Regular cardiac myocyte (primary cell): ENCODE measurements at places on chromosomes 3 and 15. TPM values are rescaled to one million over a fixed set of nuclear protein-coding genes. Genes with fewer than 3 reads are reported as not detected.

Gene GALNT15
- total RNA-seq = 4.0 and 27.1 TPM in 2 replicates

Gene NUP210
- total RNA-seq = under 0.01 and 0.38 TPM in 2 replicates

Gene MYZAP
- total RNA-seq = not detected in 2 replicates

Gene GHSR
- total RNA-seq = not detected in 2 replicates

Gene LTF
- 0.38 and 2.0 TPM in 2 replicates for total RNA-seq

Gene ARPP21
- total RNA-seq = 2.0 and 6.5 TPM in 2 replicates

Gene PLS1
- total RNA-seq = 2.3 and 2.5 TPM in 2 replicates

Gene GOLGA8N
- 1.3 and 9.3 TPM in 2 replicates for total RNA-seq

Gene C3orf22
- not detected in 2 replicates for total RNA-seq

Gene STAC
- 26.2 and 44.7 TPM in 2 replicates for total RNA-seq

Gene SUCNR1
- 6.5 and 6.7 TPM in 2 replicates for total RNA-seq

Gene TMEM266
- not detected in 2 replicates for total RNA-seq

Gene SI
- total RNA-seq = not detected in 2 replicates

Gene GNAT1
- not detected in 2 replicates for total RNA-seq

Gene KNG1
- not detected in 2 replicates for total RNA-seq

Gene RHCG
- total RNA-seq = under 0.01 TPM in 2 replicates

Gene GOLGA8R
- 1.9 and 4.8 TPM in 2 replicates for total RNA-seq

Gene CCDC54
- total RNA-seq = not detected in 2 replicates

Gene SERPINI1
- 2.9 and 13.5 TPM in 2 replicates for total RNA-seq

Gene CLDN16
- 0.38 and 0.56 TPM in 2 replicates for total RNA-seq

Gene CYP1A2
- total RNA-seq = not detected in 2 replicates

Gene PTX3
- total RNA-seq = 1,917 and 2,581 TPM in 2 replicates

Gene PRRT3
- 1.2 and 2.0 TPM in 2 replicates for total RNA-seq

Gene IL5RA
- not detected in 2 replicates for total RNA-seq

Gene TUSC7
- not detected in 2 replicates for total RNA-seq

Gene SLC12A8
- 4.0 and 12.4 TPM in 2 replicates for total RNA-seq

Gene CD276
- total RNA-seq = 95.3 and 102 TPM in 2 replicates

Gene ANKRD63
- total RNA-seq = not detected in 2 replicates

Gene SLC12A1
- under 0.01 TPM in 1 of 2 replicates, not detected in the other for total RNA-seq

Gene WWTR1
- 24.0 and 63.8 TPM in 2 replicates for total RNA-seq

Gene SPRED1
- 58.6 and 80.3 TPM in 2 replicates for total RNA-seq

Gene PPIB
- total RNA-seq = 1,403 and 1,545 TPM in 2 replicates

Gene NEO1
- 5.6 and 13.5 TPM in 2 replicates for total RNA-seq

Gene C3orf62
- 0.28 and 0.96 TPM in 2 replicates for total RNA-seq

Gene FANCD2
- 6.2 and 31.2 TPM in 2 replicates for total RNA-seq

Gene P2RY14
- total RNA-seq = under 0.01 and 0.28 TPM in 2 replicates

Gene AP3S2
- 46.8 and 75.0 TPM in 2 replicates for total RNA-seq

Gene SLC51A
- not detected in 2 replicates for total RNA-seq

Gene CADM2
- total RNA-seq = 0.85 TPM in 1 of 2 replicates, not detected in the other

Gene BSN
- under 0.01 TPM in 2 replicates for total RNA-seq

Gene TRAT1
- not detected in 2 replicates for total RNA-seq

Gene SRGAP3
- 2.5 and 9.3 TPM in 2 replicates for total RNA-seq

Gene PRTG
- total RNA-seq = 1.9 and 2.3 TPM in 2 replicates

Gene IQCF2
- not detected in 2 replicates for total RNA-seq

Gene CNTN6
- total RNA-seq = under 0.01 and 0.28 TPM in 2 replicates

Gene ACKR4
- total RNA-seq = 0.96 and 6.8 TPM in 2 replicates

Gene UBL7
- 31.6 and 40.3 TPM in 2 replicates for total RNA-seq

Gene IL20RB
- 0.38 and 1.1 TPM in 2 replicates for total RNA-seq

Gene INSYN1
- 1.5 and 1.7 TPM in 2 replicates for total RNA-seq

Gene SCAANT1
- not detected in 2 replicates for total RNA-seq

Gene HTR3E
- not detected in 2 replicates for total RNA-seq

Gene ZDHHC19
- total RNA-seq = not detected in 2 replicates

Gene MDFIC2
- 0.19 TPM in 1 of 2 replicates, not detected in the other for total RNA-seq

Gene GP9
- total RNA-seq = not detected in 2 replicates

Gene SAMD7
- total RNA-seq = not detected in 2 replicates

Gene GLDN
- total RNA-seq = 1.2 and 1.4 TPM in 2 replicates

Gene HSPBAP1
- total RNA-seq = 4.2 and 8.7 TPM in 2 replicates

Gene UBAP1L
- 0.96 and 1.1 TPM in 2 replicates for total RNA-seq

Gene LMAN1L
- not detected in 2 replicates for total RNA-seq
